Bronchial epithelial cell (primary cell): ENCODE measurements at places on chromosomes 11 and 22. TPM values are rescaled to one million over a fixed set of nuclear protein-coding genes. Genes with fewer than 3 reads are reported as not detected.

PRR5 gene
- total RNA-seq, result 6.3 and 14.0 TPM in 2 replicates

POU2F3 gene
- total RNA-seq, result 0.90 TPM in 1 of 2 replicates, not detected in the other

TTC28 gene
- 1.3 and 1.8 TPM in 2 replicates for total RNA-seq

GGTLC2 gene
- total RNA-seq, result not detected in 2 replicates

CD3D gene
- total RNA-seq, result not detected in 2 replicates

FGF19 gene
- total RNA-seq, result under 0.01 TPM in 1 of 2 replicates, not detected in the other

DRAP1 gene
- 176 and 429 TPM in 2 replicates for total RNA-seq

NAV2 gene
- total RNA-seq, result 11.1 and 14.1 TPM in 2 replicates

RASSF10 gene
- 2.1 and 2.4 TPM in 2 replicates for total RNA-seq

ARFIP2 gene
- total RNA-seq, result 59.3 and 72.7 TPM in 2 replicates

MYOD1 gene
- total RNA-seq, result not detected in 2 replicates

KREMEN1 gene
- 5.8 and 15.9 TPM in 2 replicates for total RNA-seq
